ENCODE measurements at places on chromosomes 6 and 20.

GRCh38 chr6:36949636-36950035 is 4.9 kb upstream of the PI16 start:
- no peak for DNase-seq

DNA sequence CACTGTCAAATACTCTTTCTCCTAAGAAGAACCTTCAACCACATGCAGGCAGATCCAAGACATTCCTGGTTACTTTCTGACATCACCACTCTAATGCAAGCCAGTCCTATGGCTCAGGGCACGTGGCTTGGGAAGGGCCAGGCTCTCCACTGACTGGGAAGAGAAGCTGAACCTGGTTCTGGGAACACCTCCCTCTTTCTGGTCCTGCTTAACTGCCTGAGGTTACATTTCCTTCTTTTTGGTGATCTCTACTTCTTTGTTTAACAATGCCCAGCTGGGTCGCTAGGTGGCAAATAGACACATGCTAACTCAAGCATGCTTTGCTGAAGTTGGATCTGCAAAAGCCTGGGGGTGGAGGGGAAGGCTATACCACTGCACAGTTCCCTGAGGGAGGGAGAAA is 249.8 kb downstream of the GMDS start:
- no peak for DNase-seq

GRCh38 chr6:135517527-135517926 is 20.0 kb upstream of the AHI1 start:
- DNase-seq = no peak

GRCh38 chr20:13736436-13737191 is 48.1 kb downstream of the ESF1 start:
- no peak for DNase-seq

- DNase-seq = no peak
Observed at GRCh38 chr6:167475947-167476346, 151.1 kb downstream of the TTLL2 start.

- no peak for DNase-seq
Observed at GRCh38 chr6:124812067-124812466, 150.2 kb upstream of the RNF217 start.

DNA sequence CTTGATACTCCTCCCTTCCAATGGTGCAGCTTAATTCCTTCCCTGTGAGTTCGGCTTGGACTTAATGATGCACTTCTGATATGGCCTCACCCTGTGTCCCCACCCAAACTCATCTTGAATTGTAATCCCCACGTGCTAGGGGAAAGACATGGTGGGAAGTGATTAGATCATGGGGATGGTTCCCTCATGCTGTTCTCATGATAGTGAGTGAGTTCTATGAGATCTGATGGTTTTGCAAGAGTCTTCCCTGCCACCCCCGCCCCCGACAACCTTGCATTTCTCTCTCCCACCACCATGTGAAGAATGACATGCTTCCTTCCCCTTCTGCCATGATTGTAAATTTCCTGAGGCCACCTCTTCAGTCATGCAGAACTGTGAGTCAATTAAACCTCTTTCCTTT is 50.3 kb upstream of the HLA-G start:
- DNase-seq = no peak

DNA sequence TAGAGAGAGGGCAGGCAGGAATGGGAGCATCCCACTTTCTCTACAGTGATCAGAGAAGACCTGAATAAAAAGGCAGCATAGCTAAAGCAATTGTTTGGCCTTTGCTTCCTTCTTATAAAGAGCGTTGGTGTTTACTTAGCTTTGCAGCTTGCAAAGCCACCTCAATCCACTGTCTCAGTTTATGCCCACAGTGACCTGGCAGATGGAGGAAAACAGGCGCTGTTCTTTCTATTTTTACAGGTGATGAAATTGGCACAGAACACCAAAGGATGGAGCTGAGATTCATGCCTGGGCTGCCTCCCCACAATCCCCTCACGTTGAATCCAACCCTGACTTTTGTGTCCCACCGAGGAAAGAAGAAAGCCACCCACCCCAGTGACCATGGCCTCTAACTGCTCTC is 130.5 kb downstream of the TTLL2 start:
- DNase-seq = no peak

- no peak for DNase-seq
Observed at GRCh38 chr6:140068801-140069200, 694.4 kb upstream of the CITED2 start.

GRCh38 chr6:12614456-12614855 is 102.1 kb upstream of the PHACTR1 start:
- no peak for DNase-seq

GRCh38 chr20:58309591-58310290 is at the start of gene RAB22A:
TSS of gene RAB22A (plus strand) at chr20:58309715. CDS start at chr20:58309977, 262 bp downstream.
- DNase-seq = peak; percentile 83

- peak; percentile 55 for DNase-seq
Observed at GRCh38 chr20:32456869-32457478, 98.8 kb downstream of the ASXL1 start.

DNA sequence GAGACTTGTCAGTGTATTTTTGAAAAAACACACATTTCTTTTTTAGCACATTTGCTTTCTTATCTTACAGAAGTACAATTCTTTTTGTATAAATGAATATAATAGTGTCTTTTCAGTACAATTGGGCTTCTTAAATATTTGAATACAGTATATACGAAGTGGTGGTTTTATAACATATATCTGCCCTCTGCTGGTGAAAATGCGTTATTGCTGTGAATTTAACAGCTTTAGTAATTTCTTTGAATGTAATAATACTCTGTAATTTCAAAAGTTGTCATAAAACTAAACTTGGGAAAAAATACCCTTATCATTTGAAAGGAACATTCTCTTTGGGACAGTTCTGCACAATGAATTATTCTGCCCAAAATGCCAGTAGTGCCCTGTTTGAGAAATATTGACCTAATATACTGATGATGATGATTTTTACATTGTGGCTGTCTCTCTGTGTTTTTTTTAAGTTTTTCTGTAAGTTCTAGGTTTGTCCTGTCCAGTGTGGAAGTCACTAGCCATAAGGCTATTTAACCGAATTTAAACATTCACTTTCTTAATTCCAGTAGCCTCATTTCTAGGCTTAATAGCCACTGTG is 19.0 kb downstream of the SMAP1 start:
- DNase-seq = peak; percentile 64

DNA sequence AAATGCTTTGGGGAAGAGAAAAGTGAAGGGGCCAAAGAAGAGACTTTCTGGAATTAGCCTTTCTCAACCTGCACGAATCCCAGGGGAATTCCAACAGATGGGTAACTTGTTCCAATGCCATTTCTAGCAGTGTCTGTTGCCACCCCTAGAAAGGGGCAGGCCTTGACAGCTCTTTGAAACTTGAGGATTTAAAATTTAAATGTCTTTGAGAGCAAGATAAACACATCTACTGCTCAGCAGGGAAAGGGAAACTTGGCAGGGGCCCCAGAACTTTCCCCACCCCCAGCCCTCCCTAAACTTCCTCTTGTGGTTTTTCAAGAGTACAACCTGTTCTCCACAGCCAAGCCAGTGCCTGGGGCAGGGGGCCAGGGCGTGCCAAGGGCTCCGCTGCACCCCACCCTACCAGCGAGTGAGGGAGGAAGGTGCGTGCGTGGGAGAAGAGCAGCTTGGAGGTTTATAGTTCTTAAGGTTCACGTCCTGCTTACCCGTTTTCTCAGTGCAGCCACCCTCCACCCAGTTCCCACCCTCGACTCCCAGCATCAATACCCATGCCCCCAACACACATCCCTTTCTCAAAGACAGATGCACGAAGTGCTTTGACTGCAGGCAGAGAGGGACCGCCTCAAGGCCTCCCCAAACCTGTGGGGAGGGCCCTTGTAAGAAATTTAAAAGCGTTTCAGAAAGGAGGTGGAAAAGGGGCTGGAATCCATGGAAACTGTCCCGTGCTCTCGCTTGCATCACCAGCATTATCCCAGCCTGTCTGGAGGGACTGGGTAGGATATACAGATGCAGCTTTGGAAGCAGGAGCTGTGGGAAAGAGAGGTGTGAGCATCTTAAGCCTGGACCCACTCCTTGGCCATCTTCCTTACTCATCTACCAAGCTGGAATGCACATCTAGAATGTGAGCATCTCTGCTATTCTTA is 4.5 kb upstream of the TAF8 start:
- DNase-seq = peak; percentile 90

GRCh38 chr6:79712616-79713135 is 81.5 kb downstream of the SH3BGRL2 start:
- no peak for DNase-seq

DNA sequence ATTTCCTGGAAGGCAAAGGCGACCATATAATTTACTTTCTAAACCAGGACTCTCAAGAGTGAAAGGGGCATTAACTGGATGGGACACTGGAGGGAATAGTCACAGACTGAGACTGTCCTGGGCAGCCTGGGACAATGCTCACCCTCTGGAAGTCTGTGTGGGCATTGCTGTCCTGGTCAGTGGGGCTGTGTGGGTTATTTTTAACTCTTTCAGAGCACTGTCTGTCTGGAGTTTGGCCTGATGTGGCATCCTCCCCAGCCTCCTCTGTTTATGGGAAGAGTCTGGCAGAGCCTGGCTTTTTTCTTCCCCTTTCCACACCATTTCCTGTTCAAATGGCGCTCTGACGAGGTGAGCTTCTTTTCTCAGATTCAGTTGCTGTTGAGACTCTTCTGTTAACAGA is 11.7 kb downstream of the DAAM2 start:
- no peak for DNase-seq

DNA sequence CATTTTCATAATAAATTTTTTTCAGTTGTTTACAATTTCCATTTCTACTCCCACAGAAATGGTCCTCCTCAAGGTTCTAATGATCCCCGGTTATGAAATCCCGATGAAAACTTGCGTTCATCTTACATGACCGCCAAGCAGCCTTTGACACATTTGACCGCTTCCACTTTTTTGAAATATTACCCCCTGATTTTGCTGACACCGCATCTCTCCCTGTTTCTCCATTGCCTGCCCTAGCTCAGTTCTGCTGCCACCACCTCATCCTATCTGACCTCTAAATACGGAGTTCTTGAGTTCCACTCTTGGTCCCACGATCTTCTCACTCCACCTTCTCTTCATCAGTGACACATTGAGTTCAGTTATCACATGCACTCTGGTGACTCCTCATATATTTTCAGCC is 74.1 kb downstream of the SLC35B3 start:
- DNase-seq = no peak

GRCh38 chr6:133435065-133435728 is 194.0 kb downstream of the EYA4 start:
- no peak for DNase-seq

GRCh38 chr6:138757136-138757535 is 16.4 kb upstream of the CCDC28A start:
- no peak for DNase-seq

DNA sequence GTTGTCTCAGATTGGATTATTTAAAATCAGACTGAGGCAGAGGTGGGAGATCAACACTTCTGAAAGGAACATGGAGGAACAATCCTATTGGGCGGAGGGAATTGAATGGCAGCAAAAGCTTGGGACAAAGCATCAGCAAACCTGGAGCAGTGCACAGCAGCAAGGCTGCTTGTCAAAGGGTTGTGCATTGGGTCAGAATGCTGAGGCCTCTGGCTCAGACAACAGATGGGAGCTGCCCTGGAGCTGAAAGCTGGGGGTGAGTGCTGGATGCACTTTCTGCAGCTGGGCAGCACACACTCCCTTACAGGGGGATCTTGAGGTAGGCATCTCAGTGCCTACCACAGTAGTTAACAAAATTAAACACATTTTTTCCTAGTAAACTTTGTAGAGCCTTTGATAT is 634.4 kb upstream of the MMS22L start:
- no peak for DNase-seq

- no peak for DNase-seq
Observed at GRCh38 chr20:11120431-11120830, 446.6 kb upstream of the JAG1 start.

DNA sequence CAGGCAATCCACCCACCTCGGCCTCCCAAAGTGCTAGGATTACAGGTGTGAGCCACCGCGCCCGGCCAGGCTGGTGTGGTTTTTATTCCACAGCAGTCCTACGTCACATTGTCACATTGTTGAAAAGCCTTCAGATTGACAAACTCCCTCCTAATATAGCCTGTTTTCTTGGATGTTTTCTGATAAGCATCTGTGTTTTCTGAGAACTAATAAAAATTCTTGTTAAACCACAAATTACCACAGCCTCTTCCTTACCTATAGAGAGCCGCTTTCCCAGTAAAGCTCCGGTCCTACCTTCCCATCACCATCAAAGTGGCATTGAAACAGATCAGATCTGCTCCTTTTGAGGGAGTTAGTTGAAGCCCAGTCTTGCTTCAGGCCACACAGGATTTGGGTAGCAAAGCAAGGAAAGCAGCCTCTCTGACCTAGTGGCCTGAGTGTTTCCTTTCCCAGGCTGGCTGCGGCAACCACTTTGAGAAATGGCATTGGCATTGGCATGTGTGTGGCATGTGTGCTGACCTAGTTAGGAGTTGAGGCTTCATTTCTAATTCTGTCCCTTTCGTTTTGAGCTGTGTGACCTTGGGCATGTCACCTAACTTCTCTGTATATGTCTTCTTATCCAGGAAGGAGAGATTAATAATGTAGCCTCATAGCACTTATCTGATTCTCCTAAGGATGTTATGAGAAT is 1.7 kb upstream of the PKIG start:
- DNase-seq = no peak

GRCh38 chr6:164130151-164130550 is 715.6 kb downstream of the QKI start:
- DNase-seq = no peak

- DNase-seq = no peak
Observed at GRCh38 chr6:111614833-111615582, 9.3 kb upstream of the TRAF3IP2 start.

DNA sequence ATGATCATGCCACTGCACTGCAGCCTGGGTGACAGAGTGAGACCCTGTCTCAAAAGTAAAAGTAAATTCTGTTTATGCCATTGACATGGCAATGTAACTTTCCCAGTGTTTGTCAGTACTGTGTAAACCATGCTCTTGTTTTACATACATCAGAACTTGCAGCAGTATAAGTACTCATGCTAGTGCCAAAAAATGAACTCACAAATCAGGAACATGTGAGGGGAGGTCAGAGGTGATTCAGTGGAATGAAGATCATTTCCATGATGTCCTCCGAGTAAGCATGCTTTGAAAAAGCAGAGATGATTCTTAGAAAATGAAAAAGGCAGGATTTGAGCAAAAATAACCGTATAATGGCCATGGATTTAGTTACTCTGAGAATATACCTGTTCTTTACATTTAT is 81.9 kb downstream of the ANKS1A start:
- DNase-seq = no peak

DNA sequence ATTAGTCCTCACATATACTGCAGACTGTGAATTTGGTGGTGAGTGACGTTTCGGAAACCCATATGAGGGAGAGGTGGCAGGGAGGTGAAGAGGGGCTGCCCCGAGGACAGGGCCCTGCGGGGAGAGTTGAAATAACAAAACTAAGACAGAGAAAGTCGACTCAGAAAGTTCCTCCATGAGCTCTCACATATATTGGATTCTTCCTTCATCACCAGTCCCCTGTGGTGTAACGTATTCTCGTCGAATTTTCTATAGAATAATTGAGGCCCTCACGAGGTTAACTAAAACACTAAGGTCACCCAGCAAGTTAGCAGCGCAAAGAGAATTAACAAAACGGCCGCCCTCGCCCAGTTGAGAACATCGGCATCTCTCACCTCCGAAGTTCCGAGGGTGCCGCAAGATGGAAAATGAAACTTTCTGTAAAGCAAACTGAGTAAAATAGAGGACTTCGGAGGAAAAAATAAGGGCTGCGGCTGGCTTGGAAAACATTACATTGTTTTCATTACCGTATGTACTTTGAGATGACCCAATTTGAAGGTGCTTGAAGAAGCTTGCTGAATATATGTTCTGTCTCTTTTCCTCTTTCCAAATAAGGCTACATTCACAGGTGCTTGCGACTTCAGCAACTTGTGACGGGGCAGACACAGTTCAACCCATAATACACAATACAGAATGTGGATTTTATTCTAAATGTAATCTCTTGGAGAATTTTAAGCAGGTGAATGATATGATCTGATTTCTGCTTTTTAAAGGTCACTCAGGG is 490.9 kb upstream of the JARID2 start:
- DNase-seq = no peak

All from common myeloid progenitor, CD34-positive (primary cell).